ENCODE measurements at places on chromosomes 2 and 18. TPM values are rescaled to one million over a fixed set of nuclear protein-coding genes. Genes with fewer than 3 reads are reported as not detected.
A peak's percentile ranks its signal among the peaks of the same experiment; 100 is the strongest.

DNA sequence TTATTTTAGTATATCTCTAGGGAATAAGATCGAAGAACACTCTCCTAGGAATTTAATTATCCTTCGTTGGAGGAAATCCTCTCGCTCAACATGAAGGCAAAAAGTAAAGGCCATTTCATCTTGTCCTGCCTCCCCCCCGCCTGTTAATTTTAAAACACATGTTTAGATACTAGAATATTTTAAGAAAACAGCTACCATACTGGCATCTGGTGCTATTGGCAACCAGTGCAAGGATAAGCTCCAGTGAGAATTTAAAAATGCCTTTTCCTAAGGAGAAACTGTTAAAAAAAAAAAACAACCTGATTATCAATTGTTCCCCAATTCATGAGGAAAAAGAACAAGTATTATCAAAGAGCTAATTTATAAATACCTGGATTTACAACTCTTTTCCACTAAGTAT, 864.7 kb downstream of the NRXN1 start:
- H3K4me1 ChIP-seq: no peaks in the 10 kb centered on the region
- DNase-seq: no peak
- H3K36me3 ChIP-seq: no peaks in the 10 kb centered on the region
- no peak overlapping the region for H3K4me3 ChIP-seq
- no peak overlapping the region for H3K27ac ChIP-seq

PROKR1 gene
- total RNA-seq: not detected

DNA sequence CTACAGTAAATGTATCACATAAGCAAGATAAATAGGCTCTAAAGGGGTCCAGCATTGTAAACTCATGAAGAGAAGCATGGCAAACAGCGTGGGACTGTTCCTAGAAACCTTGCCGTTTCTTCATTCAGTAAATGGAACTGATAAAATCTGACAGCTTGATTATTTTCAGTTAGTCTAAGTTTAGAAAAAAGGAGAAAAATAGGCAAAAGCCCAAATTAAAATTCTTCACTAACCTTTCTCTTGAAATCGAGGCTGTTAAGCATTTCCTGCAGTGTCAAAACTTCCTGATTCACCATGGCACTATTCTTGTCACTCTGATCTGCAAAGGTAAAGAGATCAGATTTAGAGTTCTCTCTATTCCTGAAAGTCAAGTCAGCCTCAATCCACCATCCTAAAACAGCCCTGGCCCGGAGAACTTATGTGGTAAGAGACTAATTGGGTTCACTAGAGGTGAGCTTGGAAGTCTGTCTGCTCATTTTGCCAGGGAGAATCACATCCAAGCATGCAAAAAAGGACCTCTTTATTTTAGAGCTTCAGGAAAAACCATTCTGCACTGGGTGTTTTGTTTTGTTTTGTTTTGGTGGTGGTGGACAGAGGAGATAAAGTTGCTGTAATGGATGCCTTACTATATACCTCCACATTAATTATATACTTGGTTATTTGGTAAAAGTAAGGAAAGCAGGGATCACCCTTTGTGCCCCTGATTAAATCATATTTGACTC, 52.4 kb upstream of the STAT1 start:
- H3K4me1 ChIP-seq: peaks cover 82% of the 10 kb centered on the region
- H3K36me3 ChIP-seq: peaks cover 68% of the 10 kb centered on the region
- peak overlapping the region; percentile 79 for H3K27ac ChIP-seq
- peak; percentile 24 for DNase-seq

DNA sequence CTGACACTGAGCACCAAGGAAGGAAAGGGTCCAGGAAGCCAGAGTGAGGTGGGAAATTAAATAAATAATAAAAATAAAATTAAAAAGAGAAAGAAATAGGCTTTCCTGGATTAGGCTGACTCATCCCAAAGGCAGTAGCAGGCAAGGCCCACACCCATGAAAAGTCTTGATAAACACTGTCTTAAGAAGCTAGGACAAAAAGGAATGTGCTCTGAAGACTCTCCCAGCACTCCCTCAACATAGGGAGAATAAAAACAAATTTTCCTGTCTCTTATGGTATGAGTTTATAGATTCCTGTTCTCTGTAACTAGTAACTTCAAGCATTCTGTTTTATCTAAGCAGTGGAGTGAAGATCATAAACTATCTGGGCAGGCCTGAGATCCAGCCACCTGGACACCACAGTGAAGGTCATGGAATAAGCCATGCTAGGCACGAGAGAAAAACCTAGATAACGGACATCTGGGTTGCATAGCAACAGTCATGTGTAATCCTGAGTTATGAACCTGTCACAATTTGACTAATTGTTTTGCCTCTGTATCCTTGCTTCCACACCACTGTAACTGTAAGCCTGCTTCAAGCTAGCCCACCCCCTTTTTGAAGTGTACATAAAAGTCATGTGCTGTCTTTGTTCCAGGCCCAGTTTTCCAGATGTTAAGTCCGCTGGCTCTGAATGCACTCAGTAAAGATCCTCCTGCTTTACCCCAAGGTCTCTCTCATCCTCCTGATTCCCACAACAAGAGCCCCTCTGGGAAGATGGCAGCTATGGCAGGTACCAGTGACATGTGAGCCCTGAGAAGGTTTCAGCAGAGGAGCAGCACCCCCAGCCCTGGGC, 107.8 kb downstream of the NDUFA10 start:
- H3K4me1 ChIP-seq: no peaks in the 10 kb centered on the region
- no peak for DNase-seq
- H3K4me3 ChIP-seq: no peak overlapping the region
- H3K27me3 ChIP-seq: peaks cover 3% of the 10 kb centered on the region
- H3K27ac ChIP-seq: no peak overlapping the region

IWS1 gene
- 52.3 TPM for total RNA-seq

DNA sequence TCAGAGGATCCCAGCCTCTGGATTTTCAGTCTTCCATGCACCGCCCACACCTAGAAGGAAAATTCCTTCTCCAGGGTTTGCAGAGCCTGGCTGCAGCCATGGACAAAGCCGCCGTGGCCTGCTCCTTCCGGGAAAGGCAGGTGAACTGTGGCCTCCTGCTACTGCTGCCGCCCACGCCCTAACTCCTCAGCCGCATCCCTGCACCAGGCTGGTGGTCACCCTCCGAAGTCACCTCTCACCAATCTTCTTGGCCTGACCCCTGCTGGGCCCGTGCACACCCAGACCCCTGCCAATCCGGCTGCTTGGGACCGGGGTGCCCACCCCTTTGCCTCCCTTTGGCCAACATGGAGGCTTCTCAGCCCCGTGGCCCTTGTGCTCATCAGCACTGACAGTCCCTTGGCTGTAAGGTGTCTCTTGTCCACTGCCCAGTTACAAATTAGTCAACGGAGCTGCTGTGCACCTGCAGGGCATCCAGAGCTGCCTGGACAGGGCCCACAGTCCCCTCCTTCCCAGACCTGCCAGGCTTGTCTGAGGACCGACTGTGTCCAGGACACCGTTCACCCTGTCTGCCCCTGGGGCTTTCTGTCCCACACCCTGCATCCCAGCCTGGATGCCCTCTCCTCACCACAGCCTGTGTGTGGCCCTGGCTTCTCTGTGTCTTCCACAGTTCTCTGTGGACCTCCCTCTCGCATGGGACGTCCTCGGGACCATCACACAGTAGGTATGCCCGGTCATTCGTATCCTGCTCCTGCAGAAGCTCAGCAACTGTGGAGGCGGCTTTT, 130.1 kb upstream of the TPO start:
- H3K4me1 ChIP-seq: no peaks in the 10 kb centered on the region
- DNase-seq: no peak
- H3K36me3 ChIP-seq: no peaks in the 10 kb centered on the region
- no peak overlapping the region for H3K4me3 ChIP-seq
- no peak overlapping the region for H3K27ac ChIP-seq

HS6ST1 gene
- total RNA-seq: 13.0 TPM

HOXD9 gene
- total RNA-seq: not detected

NPHP1 gene
- total RNA-seq: 1.3 TPM

DNA sequence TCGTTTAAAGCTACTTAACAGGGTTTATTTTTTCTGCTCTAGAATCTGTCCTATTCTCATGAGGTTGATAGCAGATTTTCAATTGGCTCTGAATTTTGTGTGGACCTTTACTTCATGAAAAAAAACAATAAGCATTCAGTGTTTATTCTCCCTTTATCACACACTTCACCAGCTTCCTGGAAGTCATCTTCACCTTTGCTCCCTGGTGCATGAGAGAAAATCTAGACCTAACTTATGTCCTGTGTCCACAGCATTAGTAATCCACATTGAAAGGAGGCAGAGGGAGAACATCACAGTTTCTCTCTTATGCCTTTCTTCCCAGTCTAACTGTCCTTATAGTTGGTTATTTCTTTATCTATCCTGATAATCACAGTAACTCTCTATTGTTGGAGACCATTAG, 316.1 kb downstream of the PTH2R start:
- no peak overlapping the region for H3K27ac ChIP-seq
- H3K4me1 ChIP-seq: no peaks in the 10 kb centered on the region
- H3K27me3 ChIP-seq: no peaks in the 10 kb centered on the region
- H3K36me3 ChIP-seq: no peaks in the 10 kb centered on the region
- H3K4me3 ChIP-seq: no peak overlapping the region

GRCh38 chr2:232332940-232333259, 45.7 kb upstream of the ALPP start:
- H3K36me3 ChIP-seq: no peaks in the 10 kb centered on the region
- H3K4me1 ChIP-seq: no peaks in the 10 kb centered on the region
- H3K27me3 ChIP-seq: no peaks in the 10 kb centered on the region
- H3K27ac ChIP-seq: no peak overlapping the region
- no peak overlapping the region for H3K4me3 ChIP-seq

ST6GAL2 gene
- not detected for total RNA-seq

GRCh38 chr2:74767618-74768017, 66.3 kb upstream of the HK2 start:
- H3K27me3 ChIP-seq: peaks cover 2% of the 10 kb centered on the region
- no peaks in the 10 kb centered on the region for H3K36me3 ChIP-seq
- no peak for DNase-seq
- H3K4me1 ChIP-seq: peaks cover 2% of the 10 kb centered on the region
- H3K27ac ChIP-seq: no peak overlapping the region
- H3K4me3 ChIP-seq: no peak overlapping the region

SCYGR4 gene
- not detected for total RNA-seq

TACR1 gene
- not detected for total RNA-seq

DNA sequence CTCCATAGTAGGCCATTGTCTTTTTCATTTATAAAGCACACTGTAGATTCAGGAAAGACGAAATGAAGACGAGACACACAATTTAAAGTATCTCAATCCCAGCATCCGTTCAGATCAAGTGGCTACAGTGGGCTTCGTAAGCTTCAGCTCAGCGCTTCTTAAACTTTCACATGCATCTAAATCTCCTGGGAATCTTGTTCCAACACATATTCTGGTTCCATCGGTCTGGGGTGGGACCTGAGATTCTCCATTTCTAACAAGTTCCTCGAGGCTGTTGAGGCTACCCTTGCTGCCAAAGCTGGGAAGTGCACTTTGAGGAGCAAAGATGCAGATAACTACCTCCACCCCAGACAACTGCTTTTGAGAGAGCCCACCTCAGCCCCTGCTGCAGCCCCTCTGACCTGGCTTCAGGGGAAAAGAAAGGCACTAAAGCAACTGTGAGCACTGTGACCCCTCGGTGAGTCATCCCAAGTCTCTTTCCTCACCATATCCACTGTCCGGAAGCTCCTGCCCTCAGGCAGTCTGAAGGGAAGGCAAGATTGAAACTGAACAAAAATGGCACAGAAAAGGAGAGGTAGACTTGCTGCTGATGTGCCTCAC, 201.1 kb upstream of the FBXO11 start:
- no peak for DNase-seq
- H3K27ac ChIP-seq: no peak overlapping the region
- no peak overlapping the region for H3K4me3 ChIP-seq
- H3K36me3 ChIP-seq: no peaks in the 10 kb centered on the region
- H3K27me3 ChIP-seq: no peaks in the 10 kb centered on the region

- DNase-seq: no peak
- peaks cover 19% of the 10 kb centered on the region for H3K4me1 ChIP-seq
- no peaks in the 10 kb centered on the region for H3K27me3 ChIP-seq
- H3K36me3 ChIP-seq: peaks cover 9% of the 10 kb centered on the region
Measured at GRCh38 chr2:168713325-168713724, 89.1 kb upstream of the NOSTRIN start.

DNA sequence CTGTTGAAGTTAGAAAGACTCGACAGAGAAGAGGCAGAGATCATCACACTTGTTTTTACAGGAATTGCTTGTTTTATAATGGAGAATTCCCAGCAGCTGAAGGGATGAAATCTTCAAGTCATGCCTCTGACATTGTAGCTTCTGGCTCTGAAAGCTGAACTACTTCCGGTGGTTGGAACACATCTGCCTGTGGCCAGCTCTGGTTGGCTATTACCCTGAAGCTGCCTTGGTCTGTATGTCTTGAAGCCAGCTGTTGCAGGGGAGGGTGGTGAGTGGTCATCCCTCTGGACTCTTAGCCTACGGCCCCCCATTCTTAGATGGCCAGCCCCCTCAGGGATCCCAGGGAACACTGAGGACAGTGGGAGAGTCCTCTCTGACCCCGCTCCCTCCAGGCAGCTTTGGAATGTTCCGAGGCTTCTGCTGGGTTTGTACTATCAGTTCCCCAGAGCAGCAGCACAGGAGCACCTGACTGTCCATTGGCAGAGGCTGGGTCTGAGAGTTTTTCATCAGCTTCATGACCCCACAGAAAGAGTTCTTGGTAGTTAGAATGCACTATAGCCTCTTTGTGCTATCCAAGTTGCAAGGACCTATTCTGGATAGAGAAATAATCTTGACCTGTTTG, 87.4 kb upstream of the CAPN13 start:
- H3K36me3 ChIP-seq: no peaks in the 10 kb centered on the region
- peaks cover 12% of the 10 kb centered on the region for H3K27me3 ChIP-seq
- no peaks in the 10 kb centered on the region for H3K4me1 ChIP-seq
- DNase-seq: no peak
- no peak overlapping the region for H3K4me3 ChIP-seq

GRCh38 chr2:229081411-229081810, 189.7 kb downstream of the PID1 start:
- H3K4me1 ChIP-seq: no peaks in the 10 kb centered on the region
- DNase-seq: no peak
- no peaks in the 10 kb centered on the region for H3K27me3 ChIP-seq
- H3K27ac ChIP-seq: no peak overlapping the region
- no peaks in the 10 kb centered on the region for H3K36me3 ChIP-seq

GRCh38 chr2:111664275-111664850, 219.6 kb downstream of the ANAPC1 start:
- no peak overlapping the region for H3K4me3 ChIP-seq
- no peaks in the 10 kb centered on the region for H3K36me3 ChIP-seq
- H3K27ac ChIP-seq: no peak overlapping the region
- no peaks in the 10 kb centered on the region for H3K27me3 ChIP-seq

TSPYL6 gene
- not detected for total RNA-seq

- H3K27me3 ChIP-seq: no peaks in the 10 kb centered on the region
- no peak overlapping the region for H3K4me3 ChIP-seq
- peaks cover 16% of the 10 kb centered on the region for H3K4me1 ChIP-seq
- H3K36me3 ChIP-seq: peaks cover 11% of the 10 kb centered on the region
Measured at GRCh38 chr2:152134488-152135280, 35.8 kb upstream of the CACNB4 start.

- no peak overlapping the region for H3K4me3 ChIP-seq
- no peak for DNase-seq
- H3K4me1 ChIP-seq: no peaks in the 10 kb centered on the region
- H3K27me3 ChIP-seq: no peaks in the 10 kb centered on the region
Measured at GRCh38 chr2:136932700-136933099, 167.4 kb downstream of the THSD7B start.

DNAJC27 gene
- total RNA-seq: 5.2 TPM

CROCC2 gene
- not detected for total RNA-seq

Data from activated CD8-positive, alpha-beta T cell treated with anti-CD3 and anti-CD28 coated beads for 36 hours (primary cell).